ENCODE measurements at places on chromosomes 2 and 18. TPM values are rescaled to one million over a fixed set of nuclear protein-coding genes. Genes with fewer than 3 reads are reported as not detected.

Gene AQP4
- total RNA-seq = not detected

Gene C2orf66
- total RNA-seq = not detected

- DNase-seq = no peak
Measured at GRCh38 chr2:126496493-126496892, 159.5 kb upstream of the GYPC start.

DNA sequence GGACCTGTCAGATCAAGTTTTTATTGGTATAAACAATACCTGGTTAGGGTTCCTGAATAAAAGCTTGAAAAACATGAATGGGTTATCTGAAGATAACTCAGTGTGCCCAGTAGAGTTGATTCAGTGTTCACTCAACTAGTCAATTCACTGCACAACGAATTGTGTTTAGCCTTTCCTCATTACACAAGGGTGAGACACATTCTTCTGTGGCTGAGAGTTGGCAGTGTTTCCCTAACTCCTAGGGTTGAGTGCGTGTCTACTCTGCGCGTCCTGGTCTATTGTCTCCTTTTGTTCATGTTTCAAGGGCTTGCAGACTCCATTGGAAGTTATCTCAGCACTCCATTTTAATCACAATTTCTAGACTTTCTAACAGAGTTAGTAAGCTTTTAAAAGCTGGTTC is 32.8 kb upstream of the TMEM178A start:
- no peak for DNase-seq

DNA sequence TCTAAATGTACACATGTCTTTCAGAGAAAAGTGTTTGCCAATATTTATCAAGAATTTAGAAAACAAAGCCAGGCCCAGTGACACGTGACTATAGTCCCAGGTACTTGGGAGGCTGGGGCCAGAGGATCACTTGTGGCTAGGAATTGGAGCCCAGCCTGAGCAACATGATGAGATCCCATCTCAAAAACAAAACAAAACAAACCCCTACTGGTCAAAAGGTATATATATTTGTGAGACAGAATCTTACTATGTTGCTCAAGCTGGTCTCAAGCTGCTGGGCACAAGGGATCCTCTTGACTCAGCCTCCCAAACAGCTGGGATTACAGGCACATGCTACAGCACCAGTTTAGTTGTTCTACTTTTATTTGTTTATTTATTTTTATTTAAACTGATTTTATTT is 79.2 kb downstream of the ZDBF2 start:
- DNase-seq = no peak

DNA sequence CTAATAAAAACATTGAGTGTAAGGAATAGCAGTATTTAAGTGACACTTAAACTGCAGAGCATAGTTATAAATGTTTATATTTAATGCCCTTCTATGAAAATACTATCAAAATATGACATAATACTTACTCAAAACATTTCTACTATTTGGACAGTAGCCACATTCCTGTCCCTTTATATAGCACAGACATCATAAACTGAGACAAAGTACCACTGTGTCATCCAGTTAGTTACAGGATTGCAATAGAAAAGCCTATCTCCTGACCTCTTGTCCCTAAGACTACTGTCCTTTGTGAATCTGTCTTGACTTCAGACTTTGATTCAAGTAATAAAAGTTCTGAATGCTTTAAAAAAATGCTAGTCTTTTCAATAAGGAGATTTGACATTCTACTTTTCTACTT is 1528.5 kb upstream of the NXPH2 start:
- DNase-seq = no peak

- DNase-seq = no peak
Measured at GRCh38 chr2:175612280-175612679, 389.8 kb downstream of the LNPK start.

- DNase-seq = no peak
Measured at GRCh38 chr2:201157694-201158093, 25.2 kb upstream of the CASP10 start.

- no peak for DNase-seq
Measured at GRCh38 chr2:3574155-3574554, 905 bp upstream of the RPS7 start.

DNA sequence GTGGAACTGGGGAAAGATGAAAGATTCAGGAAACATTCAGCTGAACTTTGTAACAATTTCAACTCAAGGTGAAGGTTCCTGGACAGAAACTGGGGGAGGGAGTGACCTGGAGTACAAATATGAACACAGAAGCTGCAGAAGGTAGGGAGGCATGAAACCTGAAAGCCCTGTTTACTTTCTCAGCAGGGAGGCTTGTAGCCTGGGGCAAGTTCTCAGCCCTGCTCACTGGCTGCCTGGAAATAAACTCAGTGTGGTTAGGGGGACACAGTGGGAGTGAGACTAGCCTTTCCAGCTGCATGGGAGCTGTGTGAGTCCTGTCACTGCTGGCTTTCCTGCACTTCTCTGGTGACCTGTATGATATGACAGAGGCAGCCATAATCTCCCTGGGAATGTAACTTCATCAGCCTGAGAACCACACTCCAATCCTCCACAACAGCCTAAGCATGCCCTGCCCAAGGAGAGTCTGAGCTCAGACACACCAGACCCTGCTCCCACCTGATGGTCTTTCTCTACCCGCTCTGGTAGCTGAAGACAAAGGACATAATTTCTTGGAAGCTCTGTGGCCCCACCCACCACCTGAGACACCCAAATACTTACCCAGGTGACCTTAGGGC is 77.0 kb downstream of the ZSWIM2 start:
- DNase-seq = no peak

DNA sequence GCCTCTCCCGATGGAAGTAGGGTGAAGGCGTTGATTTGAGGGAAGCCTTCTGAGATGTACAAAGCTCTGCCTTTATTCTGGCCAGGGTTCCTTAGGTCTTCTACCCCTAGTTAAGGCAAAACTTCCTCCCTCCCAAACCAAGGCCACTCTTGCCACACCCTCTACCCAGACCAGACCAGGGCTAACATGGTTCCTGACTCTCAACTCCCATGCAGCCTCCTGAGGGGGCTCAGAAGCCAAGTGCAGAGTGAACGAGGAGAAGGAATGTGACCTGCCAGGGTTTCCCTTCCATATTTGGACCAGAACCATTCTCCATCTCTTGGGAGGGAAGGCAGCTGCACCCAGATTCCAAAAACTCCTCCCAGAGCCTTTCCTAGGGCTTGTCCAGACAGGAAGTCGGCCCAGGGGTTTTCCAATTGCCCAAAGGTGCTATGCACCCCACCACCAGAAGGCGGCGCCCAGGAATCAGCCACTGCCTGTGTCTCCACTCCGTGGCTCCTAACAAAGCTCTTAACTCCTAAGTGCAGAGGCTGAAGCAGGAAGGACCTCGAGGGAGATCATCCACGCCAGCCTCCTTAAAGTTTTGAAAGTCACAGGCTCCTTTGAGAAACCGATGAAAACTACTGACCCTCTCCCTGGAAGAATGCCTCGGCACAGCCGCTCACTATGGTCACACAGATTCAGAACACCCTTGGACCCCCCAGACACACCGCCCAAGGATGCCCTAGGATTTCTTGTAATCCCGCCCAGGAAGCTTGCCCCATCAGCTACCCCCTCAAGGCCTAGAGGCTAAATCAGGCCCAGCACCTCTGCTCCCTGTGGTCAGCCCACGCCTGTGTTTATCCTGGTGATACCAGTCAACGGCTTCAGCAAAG is 157.8 kb downstream of the SMAD2 start:
- peak; percentile 20 for DNase-seq

Gene TMEM198
- 5.2 TPM for total RNA-seq

DNA sequence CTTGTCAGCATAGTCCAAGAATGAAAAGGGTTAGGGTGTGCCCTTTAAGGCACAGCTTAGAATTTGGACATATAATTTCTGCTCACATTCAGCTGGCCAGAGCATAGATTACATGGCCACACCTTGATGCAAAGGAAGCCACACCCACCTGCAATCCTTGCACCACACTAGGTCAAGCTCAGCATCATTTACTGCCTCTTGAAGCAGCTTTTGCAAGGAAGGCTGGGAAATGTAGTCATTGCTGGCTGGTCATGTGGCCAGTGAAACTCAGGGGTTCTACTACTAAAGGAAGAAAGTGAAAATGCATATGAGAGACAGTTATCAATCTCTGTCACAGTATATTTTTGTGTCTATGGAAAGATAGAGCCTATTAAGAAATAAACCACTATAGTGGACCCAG is 159.3 kb downstream of the GFPT1 start:
- DNase-seq = no peak

DNA sequence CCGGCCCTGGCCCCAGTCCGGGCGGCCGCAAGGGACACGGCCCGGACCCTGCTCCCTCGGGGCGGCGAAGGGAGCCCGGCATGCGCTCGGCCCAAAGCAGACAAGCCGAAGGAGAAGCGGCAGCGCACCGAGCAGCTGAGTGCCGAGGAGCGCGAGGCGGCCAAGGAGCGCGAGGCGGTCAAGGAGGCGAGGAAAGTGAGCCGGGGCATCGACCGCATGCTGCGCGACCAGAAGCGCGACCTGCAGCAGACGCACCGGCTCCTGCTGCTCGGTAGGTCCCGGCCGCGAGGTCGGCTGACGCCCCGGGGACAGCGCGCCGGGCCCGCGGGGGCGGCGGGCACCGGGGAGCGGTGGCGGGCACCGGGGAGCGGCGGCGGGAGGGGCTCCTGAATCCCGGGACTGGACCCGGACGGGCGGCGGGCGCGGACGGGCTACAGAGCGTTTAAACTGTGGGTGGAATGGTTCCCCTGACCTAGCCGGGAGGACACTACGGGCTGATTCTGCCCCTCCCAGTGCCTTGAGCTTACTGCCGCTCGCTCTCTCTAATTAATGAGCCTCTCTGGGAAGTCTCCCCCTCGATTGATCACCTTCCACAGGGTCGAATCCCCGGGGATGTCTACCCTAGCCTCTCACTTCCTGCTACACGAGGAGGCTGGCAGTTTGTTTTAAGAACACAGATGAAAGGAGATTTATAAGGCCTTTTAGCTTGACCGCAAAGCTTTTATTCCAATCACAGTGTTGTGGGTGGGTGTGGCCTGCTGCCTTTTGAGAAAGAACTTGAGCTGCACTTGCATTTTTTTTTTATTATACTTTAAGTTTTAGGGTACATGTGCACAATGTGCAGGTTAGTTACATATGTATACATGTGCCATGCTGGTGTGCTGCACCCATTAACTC is 853 bp downstream of the GNAL start:
- DNase-seq = no peak

DNA sequence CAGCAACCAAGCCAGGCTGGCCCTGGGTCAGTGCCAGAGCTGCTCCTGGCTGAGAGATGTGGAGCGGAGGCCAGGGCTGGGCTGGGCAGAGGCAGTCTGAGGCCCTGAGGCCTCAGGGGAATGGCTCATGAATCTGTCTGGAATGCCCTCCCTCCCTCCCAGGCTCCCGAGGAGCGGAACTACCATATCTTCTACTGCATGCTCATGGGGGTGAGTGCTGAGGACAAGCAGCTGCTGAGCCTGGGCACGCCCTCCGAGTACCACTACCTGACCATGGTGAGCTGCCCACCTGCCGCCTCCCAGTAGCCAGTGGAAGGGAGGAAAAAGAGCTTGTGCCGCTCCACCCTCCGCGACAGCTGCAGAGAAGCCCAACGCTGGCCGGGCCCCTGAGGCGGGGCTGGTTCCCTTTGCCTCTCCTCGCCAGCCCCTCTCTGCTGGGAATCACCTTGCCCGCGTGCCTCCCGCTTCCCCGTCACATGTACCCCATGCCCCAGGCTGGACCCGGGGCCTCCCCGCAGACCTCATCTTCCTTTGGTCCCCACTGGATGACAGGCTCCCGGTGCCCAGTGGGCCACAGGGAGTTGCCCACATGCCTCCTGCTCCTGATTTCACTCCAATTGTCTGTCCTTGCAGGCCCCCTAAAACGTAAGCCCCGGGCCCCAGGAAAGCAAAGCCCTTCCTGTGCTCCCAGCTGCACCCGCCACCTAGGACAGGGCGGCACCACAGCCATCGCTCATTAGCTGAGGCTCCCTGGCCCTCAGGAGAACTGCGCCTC is 41.1 kb downstream of the MYO7B start:
- no peak for DNase-seq

DNA sequence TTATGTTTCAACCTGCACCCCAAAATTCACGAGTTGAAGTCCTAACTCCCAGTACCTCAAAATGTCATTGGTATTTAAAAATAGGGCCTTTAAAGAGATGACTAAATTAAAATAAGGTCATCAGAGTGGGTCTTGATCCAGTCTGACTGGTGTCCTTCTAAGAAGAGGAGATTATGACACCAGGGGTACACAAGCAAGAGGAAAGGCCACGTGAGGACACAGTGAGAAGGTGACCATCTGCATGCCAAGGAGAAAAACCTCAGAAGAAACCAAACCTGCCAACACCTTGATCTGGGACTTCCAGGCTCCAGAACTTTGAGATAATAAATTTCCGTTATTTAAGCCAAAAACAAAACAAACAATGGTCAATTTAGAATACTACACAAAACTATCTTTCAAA is 22.6 kb downstream of the ROCK2 start:
- DNase-seq = no peak

- no peak for DNase-seq
Measured at GRCh38 chr2:37464067-37464466, 119.6 kb downstream of the QPCT start.

DNA sequence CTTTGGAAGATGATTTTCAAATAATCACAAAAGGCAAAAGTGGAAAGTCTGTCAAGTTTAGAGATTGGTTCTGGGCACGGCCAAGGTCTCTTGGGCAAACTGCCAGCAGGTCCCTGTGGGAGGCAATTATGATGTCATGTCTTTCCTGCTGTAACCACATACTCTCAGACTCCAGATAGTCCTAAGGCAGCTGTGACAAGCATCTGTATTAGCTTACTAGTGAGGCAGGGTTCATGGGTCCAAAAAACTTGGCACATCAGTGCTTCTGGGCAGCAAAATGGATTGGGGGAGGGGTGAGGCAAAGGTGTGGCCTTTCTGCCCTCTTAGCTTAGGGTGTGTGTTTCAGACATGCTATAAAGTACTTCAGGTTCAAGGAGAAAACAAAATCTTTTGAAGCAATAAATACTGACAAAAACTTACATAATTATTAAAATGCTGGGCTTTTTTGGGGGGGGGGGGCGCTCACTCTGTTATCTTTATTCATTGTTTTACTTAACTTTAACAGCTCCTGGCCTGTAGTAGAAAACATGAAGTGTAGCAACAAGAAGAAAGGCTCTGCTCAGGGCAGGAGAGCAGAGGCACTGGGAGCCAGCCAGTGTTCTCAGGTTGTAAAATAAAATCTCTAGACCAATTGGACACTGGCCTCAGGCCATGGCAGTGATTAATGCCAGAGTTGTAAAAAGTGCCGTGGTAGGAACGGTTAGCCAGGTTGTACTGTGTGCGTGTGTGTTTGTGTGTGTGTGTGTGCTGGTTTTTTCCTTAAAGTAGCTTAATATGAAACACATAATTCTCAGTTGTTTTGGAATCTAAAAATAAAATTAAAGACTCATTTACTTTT is 14.3 kb upstream of the TANC1 start:
- no peak for DNase-seq

Gene ASIC4
- total RNA-seq = not detected

GRCh38 chr2:211061612-211062296 is 505.4 kb downstream of the CPS1 start:
- DNase-seq = no peak

- DNase-seq = no peak
Measured at GRCh38 chr2:109629867-109630266, 15.7 kb downstream of the SOWAHC start.

Gene AKAIN1
- total RNA-seq = not detected

GRCh38 chr2:191198271-191198670 is 46.9 kb upstream of the MYO1B start:
- DNase-seq = no peak

All from CD8-positive, alpha-beta memory T cell (primary cell).